ENCODE measurements at places on chromosomes 12 and 14. TPM values are rescaled to one million over a fixed set of nuclear protein-coding genes. Genes with fewer than 3 reads are reported as not detected.

The ETFBKMT gene
- total RNA-seq, result 1.5 TPM

GRCh38 chr12:131796754-131797587 is 31.2 kb upstream of the MMP17 start:
- no peak for DNase-seq

The KLRC2 gene
- total RNA-seq, result not detected

DNA sequence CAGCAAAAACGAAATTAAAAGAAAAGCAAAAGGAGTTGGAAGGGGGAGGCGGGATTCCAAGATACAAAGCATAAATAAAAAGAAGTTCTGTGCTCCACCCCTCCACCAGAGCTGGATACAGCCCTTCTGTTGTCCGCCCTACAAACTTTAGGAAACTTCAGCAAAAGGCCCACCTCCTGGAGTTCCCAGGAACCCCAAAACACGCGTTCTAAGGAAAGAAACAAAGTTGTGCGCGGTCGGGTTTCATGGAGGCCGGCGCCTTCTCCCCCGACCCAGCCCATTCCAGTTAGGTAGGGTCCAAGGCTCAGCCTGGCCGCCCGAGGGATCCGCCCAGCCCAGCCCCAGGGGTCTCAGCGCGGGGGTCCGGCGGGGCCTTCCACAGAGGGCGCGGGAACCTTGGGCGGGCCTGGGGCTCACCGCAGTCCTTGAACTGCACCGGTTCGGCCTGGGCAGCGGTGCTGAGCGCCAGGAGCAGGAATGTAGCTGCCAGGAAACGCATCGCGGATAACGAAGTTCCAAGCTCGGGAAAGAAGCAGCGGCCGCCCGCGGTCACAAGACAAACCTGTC is at the start of gene NPC2:
NPC2 (minus strand) TSS at position 530 of the 567 bp plus-strand sequence; CDS start at position 499, 31 bp downstream.
- DNase-seq, result no peak

The STAB2 gene
- total RNA-seq, result not detected

The KRT71 gene
- total RNA-seq, result not detected

GRCh38 chr14:100471441-100472093 is 115.7 kb downstream of the BEGAIN start:
- no peak for DNase-seq

The SLC2A3 gene
- 19.0 TPM for total RNA-seq

DNA sequence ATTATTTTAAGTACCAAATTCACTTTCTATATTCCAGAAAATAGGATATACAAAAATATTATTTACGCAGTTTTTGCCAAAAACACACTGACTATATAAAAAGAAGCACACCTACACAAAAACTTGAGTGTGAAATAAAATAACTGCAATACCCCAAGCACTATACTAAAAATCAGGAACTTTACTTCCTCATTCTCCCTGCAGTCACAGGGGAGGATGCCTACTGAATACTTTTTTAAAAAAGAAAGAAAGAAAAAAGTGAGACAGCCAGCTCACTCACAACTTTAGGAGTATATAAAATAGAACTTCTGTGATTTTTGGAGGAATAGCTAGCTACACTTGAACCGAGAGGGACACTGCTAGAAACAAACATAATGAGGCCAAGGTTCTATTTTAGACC is 12.2 kb downstream of the RPS6KA5 start:
- DNase-seq, result no peak

DNA sequence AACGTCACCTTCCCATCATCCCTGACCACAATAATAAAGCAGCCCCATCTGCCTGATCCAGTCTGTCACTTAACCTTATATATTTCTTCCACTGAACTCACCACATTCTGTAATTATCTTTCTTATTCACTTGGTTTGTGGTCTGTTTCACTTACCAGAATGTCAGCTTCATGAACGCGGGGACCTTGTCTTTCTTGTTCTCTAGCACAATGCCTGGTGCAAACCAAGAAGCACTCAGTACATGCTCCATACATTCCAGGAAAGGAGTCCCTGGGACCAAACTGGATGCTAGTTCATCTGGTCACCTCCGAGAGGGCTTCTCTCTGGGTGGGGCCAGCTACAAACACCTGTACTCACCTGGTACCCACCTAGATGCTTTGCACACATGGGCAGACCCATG is 17.4 kb upstream of the ANKRD33 start:
- no peak for DNase-seq

- DNase-seq, result no peak
Measured at GRCh38 chr12:58926586-58926985, 6.3 kb upstream of the LRIG3 start.

GRCh38 chr12:31801872-31802271 is 73.1 kb upstream of the AMN1 start:
- no peak for DNase-seq

GRCh38 chr12:115121053-115121452 is 437.1 kb upstream of the TBX3 start:
- DNase-seq, result no peak

The BCL7A gene
- total RNA-seq, result 23.8 TPM

DNA sequence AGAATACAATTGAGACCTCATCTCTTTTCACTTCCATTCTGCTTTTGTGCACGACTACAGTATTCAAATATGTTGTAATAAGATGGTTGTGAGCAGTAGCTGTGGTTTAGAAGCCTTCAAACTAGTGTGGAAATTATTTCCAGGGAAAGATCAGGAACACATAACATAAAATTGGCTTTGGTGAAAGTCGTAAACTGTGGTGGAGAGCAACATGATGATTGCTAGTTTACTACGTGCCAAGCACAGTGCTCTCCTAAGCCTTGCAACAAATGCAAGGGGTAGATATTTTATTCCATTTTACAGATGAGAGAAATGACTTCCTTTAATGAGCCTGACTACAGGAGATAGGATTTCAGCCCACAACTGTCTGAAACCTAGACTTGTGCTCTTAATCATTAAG is 172.4 kb upstream of the LMNTD1 start:
- no peak for DNase-seq

- DNase-seq, result no peak
Measured at GRCh38 chr14:79583738-79584408, 627.4 kb downstream of the DIO2 start.

GRCh38 chr12:120252071-120252906 is 13.2 kb downstream of the PXN start:
- DNase-seq, result no peak

GRCh38 chr14:89317051-89317691 is 99.9 kb downstream of the FOXN3 start:
- DNase-seq, result no peak

DNA sequence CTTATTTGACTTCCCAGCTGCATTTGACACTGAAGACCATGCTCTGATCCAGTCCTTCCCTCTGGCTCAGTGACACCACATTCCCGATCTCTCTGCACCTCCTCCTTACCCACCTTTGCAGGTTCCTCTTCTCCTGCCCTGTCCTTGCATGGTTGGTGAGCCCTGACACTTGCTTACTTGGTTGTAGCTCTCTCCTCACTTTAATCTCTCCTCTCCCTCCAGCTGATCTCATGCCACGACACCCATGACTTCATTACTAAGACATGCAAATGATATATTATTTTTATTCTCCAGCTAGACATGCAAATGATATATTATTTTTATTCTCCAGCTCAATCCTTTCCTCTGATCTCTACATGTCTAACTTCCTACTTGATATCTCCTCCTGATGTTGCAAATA is at the start of gene SERPINA9:
SERPINA9 (minus strand) TSS at position 175 of the 400 bp plus-strand sequence. CDS start 6,357 bp downstream, outside the sequence.
- no peak for DNase-seq

DNA sequence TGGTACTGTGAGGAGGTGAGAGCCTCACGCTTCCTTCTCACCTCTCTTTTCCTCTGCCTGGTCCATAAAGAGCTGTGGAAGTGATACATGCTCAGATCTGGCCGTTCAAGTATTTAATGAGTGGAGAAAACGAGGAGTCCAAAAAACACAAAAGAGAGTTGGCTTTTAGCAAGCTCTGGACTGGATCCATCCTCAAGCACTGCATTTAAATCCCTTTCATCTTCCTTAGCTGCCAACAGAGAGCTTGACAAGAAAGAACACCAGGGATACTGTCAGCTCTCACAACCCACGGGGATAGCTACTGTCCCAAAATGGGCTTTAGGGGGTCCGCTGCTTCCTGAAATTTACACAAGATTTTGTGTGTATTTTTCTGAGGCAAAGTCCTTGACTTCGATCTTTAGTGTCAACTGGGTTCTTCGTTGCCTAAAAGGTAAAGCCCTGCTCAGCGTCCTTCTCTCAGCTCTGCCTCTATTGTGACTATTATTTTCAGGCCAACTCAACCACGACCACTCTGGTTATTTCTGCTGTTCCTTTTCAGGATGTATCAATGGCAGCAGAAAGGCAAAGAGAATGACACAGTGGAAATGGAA is 120.9 kb downstream of the TMTC1 start:
- no peak for DNase-seq

DNA sequence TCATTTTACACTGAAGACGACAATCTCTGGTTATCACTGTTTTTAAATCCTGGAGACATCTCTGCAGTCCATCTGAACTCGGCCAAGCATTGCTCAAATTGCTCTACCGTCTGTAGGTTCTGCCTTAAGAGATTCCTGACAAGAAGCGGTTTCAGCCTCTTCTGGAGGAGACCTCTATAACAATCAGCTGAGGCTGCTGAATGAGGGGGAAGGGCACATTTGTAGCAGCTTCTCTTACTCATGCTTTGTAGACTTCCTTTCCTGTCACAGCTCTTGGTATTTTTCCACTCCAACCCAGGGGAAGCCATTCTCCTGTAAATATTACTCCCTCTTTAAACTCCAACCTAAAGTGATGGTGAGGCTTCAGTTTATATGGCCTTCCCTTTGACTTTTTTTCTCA is 3.0 kb downstream of the ARG2 start:
- no peak for DNase-seq

DNA sequence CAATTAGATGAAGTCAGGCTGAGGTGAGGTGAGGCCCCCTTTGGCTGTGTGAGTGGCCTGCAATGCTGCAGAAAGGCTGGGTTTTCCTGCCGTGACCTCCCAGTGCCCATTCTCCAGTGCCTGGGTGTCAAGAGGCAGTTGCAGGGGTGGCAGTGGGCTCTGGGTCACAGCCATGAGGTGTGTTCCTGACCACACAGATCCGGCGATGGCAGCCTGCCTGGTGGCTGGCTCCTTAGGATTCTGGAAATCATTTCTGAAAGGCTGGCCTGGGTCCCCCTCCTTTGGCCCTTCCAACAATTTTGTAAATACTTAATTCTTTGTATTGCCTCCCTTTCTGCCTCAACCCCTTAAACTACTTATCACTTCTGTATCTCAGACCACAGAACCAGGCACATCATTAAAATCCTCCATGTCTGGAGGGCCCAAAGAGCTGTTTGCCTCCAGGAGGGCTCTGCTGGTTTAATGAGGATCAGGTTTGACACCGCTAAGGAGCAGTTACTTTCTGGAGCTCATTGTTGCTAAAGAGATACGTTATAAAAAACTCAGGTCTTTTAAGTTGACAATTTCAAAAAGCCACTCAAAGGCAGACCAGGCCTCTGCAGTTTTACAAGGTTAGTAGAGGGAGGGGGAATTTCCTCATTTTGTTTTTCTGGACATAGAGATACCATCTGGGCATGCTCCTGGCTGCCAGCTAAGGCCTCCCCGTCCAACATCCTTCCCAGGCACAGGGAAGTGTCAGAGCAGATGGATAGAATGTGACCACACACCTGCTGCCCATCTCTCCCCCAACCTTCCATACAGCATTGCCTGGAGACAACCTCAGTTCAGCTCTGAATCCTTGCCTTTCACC is 204.4 kb downstream of the FOXN3 start:
- DNase-seq, result no peak

DNA sequence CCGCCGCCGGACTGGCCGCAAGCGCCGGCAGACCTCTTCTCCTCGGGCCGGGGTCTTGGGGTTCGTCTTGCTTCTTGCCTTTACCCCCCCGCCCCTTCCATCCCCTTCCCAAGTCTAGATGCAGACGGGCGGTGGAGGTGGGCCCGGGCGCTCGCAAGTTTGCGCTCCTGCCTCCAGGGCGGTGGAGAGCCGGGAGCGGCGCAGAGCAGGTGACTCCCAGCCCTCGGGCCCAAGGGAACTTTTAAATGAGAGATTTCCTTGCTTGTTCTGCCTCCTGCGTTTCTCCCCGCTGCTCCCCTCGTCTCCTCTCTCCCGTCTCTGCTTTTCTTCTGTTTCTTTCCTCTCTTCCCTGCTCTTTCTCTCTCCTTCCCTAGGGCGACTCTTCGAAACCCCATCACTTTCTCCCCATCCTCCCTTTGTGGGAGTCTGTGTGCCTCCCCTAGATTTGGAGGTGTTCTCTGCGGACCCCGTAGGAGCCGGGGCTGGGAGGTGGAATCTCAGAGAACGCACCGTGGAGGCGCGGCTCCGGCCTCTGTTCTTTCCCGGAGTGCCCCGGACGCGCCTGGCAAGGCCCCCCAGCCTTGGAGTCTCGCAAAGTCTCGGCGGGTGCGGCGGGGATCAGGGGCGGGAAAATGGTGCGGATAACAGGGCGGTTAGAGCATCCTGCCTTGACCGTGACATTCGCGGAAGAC is 114.7 kb upstream of the MYL2 start:
- no peak for DNase-seq

The BICDL1 gene
- total RNA-seq, result 7.9 TPM

GRCh38 chr12:27237790-27238771 is 6.0 kb upstream of the STK38L start:
- no peak for DNase-seq

DNA sequence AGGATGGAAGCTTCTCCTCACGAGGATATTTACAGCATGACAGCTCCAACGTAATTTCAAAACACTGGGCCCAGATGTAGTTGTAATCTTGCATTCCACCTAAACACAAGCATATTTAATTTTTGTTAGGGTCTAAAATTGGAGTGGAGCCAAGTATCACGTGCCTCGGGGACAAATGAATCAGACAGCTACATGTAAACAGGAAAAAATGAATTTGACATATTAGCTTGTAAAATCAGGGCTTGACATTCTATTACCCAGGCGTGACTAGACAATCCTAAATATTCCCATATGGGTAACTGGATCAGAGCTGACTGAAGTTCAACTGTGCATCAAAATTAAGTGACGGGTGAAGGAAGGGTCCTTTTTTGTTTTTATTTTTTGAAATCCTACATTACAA is 59.0 kb downstream of the MDM2 start:
- DNase-seq, result no peak

The KRT6A gene
- 0.21 TPM for total RNA-seq

The WNT1 gene
- not detected for total RNA-seq

GRCh38 chr14:92982956-92983355 is 60.0 kb downstream of the CHGA start:
- no peak for DNase-seq
